ENCODE measurements at places on chromosomes 7 and 10. TPM values are rescaled to one million over a fixed set of nuclear protein-coding genes. Genes with fewer than 3 reads are reported as not detected.

The ALOX5 gene
- total RNA-seq: 4.1 TPM

- no peak for ATAC-seq
Measured at GRCh38 chr7:29924684-29925083, 64.9 kb downstream of the SCRN1 start.

DNA sequence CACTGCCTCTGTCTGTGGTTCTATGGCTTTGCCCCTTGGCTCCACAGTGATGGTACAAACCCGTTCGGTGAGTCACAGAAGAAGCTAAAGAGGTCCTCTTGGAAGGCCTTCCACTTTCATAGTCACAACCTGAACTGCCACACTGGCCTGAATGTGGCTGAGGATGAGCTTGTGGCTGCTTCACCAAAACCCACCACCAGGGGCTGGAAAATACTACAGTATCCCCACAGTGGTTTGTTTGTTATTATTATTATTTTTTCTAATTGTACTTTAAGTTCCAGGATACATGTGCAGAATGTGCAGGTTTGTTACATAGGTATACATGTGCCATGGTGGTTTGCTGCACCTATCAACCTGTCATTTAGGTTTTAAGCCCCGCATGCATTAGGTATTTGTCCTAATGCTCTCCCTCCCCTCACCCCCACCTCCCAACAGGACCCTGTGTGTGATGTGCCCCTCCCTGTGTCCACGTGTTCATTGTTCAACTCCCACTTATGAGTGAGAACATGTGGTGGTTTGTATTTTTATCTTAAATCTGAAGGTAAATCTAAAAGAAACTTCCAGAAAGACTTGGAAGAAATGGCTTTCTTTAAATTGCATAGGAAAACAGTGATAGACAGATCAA lies 160.8 kb upstream of the NPSR1 start:
- no peak for ATAC-seq

The MUC12 gene
- 0.16 TPM for total RNA-seq

- ATAC-seq: peak; percentile 65
Measured at GRCh38 chr10:9009505-9009904, 955.0 kb downstream of the GATA3 start.

GRCh38 chr7:101912716-101913110 lies 95.3 kb downstream of the CUX1 start:
- no peak for ATAC-seq

DNA sequence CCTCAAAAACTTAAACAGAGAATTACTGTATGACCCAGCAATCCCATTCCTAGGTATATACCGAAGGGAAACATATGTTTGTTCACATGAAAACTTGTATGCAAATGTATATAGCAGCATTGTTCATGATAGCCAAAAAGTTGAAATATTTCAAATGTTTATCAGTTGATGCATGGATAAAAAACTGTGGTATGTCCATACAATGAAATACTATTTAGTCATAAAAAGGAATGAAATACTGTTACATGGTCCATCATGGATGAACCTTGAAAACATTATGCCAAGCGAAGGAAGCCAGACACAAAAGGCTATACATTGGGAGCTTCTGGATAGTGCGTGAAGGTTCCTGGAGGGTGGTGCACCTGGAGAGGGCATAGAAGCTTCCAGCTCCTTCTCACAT lies 11.0 kb upstream of the TRA2A start:
- no peak for ATAC-seq

The SLC12A9 gene
- 13.5 TPM for total RNA-seq

DNA sequence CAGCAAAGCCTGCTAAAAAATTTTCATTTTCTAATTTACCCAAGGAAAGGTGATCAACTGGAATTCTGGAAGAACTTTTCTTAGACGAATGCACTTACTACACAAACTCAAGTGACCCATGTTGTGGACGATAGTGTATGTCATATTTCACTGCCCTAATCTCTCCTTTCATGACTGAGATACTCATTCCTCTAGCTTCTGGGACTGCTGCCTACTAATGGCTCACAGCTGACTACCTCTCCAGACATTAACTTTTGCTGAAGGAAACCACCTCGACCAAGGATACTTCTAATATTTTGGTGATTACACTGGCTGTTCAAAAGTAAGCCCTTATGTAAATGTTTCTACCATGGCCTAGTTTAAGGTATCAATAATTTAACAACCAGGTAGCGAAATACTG lies 959.9 kb upstream of the GHITM start:
- no peak for ATAC-seq

DNA sequence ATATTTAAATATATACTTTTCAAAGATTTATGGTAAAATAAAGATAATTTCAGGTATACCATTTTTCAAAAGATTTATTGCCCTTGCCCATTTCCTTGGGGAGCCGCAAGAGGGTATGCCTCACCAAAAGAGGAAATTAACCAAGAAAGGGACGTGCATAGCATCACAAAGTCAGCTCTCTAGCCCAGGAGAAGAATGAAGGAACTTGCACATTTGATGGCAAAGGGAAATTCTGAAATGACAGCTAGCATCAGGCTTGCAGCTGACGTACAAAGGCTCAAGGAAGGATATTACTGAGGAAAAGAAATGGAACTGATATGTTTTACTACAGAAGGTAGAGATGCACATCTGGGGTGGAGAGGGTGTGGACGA lies 93.6 kb upstream of the RSU1 start:
- no peak for ATAC-seq

- no peak for ATAC-seq
Measured at GRCh38 chr7:31456646-31457368, 57.1 kb upstream of the ITPRID1 start.

The NODAL gene
- 0.48 TPM for total RNA-seq

The TMEM60 gene
- total RNA-seq: 5.9 TPM
